Upper lobe of left lung (tissue), 6 donors: ENCODE measurements at places on chromosomes 12 and 14. TPM values are rescaled to one million over a fixed set of nuclear protein-coding genes. Genes with fewer than 3 reads are reported as not detected.

Gene NGB
- not detected for total RNA-seq

Gene GUCY2C
- total RNA-seq: not detected

Gene PPFIA2
- total RNA-seq: 1.8 TPM

Gene PRB2
- total RNA-seq: not detected

Gene PRH1
- total RNA-seq: 36.7 TPM

Gene CLEC1A
- 7.4 TPM for total RNA-seq

Gene RFX4
- not detected for total RNA-seq

Gene GPR162
- 19.6 TPM for total RNA-seq

Gene MSI1
- total RNA-seq: 0.67 TPM

Gene OAS2
- 20.3 TPM for total RNA-seq

Gene NFE2
- total RNA-seq: 2.7 TPM

Gene ADGRD1
- 97.1 TPM for total RNA-seq

Gene ZDHHC22
- total RNA-seq: not detected

Gene NKX2-1
- 140 TPM for total RNA-seq

Gene IGF1
- total RNA-seq: 4.9 TPM

Gene CORO1C
- total RNA-seq: 208 TPM

Gene DAO
- not detected for total RNA-seq

Gene OVCH1
- 1.2 TPM for total RNA-seq

Gene HCAR3
- 1.1 TPM for total RNA-seq

Gene TMEM121
- 0.69 TPM for total RNA-seq

Gene CCDC197
- total RNA-seq: not detected
